ENCODE measurements at places on chromosomes 16 and 17.
A peak's percentile ranks its signal among the peaks of the same experiment; 100 is the strongest.

GRCh38 chr16:31403590-31404352 is 10.6 kb downstream of the ITGAD start:
- DNase-seq: no peak

GRCh38 chr16:62021161-62021581 is 15.1 kb downstream of the CDH8 start:
- no peak for DNase-seq

GRCh38 chr16:50573279-50573678 is 25.1 kb downstream of the NKD1 start:
- DNase-seq: no peak

- DNase-seq: no peak
Measured at GRCh38 chr17:78022425-78022824, 63.9 kb downstream of the TNRC6C start.

DNA sequence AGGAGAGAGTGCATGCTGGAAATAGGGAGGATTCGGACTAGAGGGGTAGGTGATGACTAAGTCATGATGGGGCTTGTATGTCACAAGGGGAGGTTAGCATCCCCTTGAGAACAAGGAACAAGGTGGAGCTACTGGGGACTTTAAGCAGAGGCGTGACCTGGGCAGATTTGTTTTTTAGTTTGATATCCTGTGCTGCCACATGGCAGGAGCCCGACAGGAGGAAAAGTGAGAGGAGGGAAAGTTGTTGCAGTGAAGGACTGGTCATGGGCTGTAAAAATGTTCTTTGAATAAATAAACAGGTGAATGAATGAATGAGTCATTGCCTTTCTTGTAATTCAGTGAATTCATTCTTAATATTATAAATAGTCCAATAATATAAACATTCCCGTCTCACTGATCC is 365.1 kb upstream of the CDH5 start:
- DNase-seq: no peak

- no peak for DNase-seq
Measured at GRCh38 chr16:12097523-12098428, 121.2 kb downstream of the SNX29 start.

DNA sequence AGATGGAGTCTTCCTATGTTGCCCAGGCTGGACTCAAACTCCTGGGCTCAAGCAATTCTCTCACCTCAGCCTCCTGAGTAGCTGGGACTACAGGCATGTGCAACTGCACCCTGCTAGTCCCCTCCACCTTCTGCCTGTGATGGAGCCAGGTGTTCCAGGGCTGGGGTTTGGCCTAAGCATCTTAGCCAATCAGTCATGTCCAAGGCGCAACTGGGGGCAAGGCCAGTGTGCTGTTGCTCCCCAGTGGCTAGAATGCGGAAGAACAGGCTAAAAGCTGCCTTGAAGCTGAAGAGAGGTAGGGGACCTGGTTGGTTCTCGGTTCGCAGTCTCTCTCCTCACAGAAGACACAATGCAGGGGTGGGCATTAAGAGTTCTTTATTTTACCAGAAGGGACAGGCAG is 18.6 kb downstream of the FLOT2 start:
- DNase-seq: no peak

GRCh38 chr17:45293413-45294211 is 23.2 kb downstream of the MAP3K14 start:
- peak; percentile 91 for DNase-seq

DNA sequence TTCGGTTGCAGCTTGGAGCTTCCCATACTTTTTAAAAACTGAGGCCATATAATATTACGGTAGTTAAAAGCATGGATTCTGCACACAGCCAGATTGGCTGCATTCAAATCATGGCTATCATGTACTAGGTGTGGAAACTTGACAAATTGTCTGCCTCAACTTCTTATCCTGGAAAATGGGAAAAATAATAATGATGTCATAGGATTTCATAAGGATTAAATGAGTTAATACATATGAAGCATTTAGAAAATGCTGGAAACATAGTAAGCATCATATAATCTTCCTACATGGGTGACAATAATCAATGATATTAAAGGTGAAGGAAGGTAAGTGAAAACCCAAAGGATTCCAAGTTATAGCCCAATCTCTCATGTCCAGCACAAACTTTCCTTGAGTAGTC is 588.5 kb upstream of the HSBP1 start:
- DNase-seq: no peak

DNA sequence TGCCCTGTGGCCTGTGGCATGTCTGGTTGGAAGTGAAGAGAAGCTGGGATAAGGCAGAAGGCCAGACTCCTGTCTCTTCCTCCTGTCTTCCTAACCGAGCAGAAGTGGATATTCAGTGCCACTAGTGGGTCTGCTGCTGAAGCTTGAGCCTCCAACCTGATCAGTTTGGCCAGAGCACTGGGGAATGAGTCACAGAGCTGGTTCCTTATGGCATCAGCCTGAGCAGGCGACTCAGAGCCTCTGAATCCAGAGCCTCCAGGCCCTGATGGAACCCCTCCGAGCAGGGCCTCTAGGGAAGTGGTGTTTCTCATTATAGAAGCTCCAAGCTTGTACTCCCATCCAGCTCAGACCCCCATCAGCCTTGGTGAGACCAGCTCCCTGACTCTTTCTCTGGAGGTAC is 2.0 kb downstream of the WSCD1 start:
- peak; percentile 12 for DNase-seq

GRCh38 chr17:13421581-13422130 is 180.1 kb downstream of the HS3ST3A1 start:
- DNase-seq: no peak

GRCh38 chr17:76707985-76708807 is 2.6 kb downstream of the MXRA7 start:
- DNase-seq: no peak

DNA sequence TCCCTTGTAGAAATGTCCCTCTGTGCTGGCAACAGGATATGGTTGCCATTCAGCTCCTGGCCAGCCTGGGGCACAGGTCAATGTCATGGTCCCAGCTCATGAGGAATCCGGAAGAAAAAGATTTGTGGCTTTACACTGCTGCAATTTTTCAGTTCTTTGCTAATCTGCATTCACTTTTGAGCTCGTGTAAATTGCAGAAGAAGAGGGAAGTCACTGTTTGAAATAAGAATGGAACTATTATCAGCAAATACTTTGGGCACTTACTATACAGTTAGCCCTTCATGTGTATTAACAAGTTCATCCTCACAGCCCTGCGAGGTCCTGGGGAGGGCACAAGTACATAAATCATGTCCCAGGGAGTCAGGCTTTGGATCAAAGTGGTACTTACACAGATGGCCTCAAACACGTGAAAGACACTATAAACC is 14.2 kb downstream of the SLC47A2 start:
- DNase-seq: no peak

- peak; percentile 48 for DNase-seq
Measured at GRCh38 chr16:67942200-67942509, 1.8 kb downstream of the LCAT start.

DNA sequence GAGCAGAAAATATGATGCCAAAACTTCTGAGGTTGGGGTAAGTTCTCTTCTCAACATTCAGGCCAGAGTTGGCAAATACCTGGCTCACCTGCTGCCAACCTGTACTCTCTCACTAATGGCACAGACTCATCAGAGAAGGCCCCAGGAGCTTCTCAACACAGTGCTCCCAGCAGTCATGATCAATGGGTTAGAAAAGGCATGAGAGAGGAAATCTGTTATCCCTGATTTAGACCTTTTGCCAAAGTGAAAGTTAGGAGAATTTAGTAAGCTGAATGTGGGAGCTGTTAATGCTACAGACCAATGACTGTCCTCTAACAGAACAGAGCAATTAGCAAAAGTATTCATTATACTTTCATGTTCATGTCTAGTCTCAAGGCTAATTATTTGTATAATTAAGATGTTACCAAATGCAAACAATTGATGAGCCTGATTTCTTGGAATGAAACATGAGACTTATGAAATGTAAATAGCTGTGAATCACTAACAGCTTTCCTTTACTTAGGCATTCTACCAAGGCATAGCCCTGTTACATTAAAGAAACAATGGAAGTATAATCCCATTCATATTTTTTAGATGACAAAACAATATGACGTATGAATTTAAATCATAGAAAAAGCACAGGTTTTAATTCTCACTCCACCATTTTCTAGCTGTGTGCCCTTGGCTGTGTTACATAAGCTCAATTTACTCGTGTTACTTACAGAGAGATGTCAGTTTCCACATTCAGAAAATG is 68.7 kb upstream of the MARCHF10 start:
- DNase-seq: no peak

DNA sequence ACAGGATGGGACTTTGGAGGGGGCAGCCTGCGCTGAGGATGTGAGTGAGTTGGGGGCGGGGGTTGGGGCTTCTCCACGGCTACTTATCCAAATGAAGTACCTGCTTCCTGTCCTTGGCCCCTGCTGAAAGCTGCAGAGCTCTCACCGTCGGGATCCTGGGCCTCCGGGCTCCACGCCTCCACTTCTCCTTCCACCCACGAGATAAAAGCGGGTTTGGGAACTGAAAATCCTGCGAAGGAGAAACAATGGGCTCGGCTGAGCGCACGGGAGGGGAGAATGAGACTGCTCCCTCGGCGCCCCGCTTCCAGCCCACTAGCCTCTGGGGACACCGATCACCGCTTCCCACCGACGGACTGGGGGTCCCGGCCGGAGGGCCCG is 486 bp downstream of the ZNF785 start:
- peak; percentile 68 for DNase-seq

GRCh38 chr17:75823257-75824041 is 20.8 kb downstream of the UNC13D start:
- DNase-seq: no peak

- DNase-seq: no peak
Measured at GRCh38 chr16:81676066-81676882, 102.8 kb upstream of the PLCG2 start.

DNA sequence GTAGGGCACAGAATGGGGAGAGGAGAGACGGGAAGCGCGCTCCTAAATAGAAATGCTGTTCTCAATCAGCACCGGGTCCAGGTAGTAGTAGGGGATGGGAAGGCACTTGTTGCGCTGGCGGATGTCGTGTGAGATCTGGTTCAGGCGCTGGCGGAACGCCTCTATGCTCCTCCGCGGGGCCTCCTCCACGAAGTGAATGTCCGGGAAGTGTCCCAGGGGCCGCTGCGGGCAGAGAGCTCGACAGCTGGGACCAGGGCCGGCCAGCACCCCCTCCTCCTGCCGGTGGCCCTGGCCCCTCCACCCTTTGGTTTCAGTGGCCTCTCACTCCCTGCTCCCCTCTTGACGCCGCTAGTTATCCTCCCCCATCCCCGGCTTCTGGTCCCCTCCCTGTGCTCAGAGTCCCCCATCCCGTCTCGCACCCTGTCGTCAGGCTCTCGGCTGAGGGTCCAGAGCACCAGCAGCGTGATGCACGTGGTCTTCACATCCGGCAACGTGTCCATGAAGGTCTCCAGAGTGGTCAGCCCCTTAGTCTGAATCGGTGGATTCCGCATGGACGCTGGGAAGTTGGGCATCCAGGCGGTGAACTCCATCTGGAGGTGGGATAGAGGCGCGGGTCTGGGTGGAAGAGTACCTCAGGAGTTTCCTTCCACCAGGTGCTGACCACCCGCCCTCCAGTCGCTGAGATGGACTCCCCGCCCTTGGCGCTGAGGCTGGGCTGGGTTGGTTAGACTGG is 14.6 kb downstream of the ALOX12B start:
- peak; percentile 31 for DNase-seq

- peak; percentile 77 for DNase-seq
Measured at GRCh38 chr16:80526418-80527061, 14.3 kb upstream of the DYNLRB2 start.

DNA sequence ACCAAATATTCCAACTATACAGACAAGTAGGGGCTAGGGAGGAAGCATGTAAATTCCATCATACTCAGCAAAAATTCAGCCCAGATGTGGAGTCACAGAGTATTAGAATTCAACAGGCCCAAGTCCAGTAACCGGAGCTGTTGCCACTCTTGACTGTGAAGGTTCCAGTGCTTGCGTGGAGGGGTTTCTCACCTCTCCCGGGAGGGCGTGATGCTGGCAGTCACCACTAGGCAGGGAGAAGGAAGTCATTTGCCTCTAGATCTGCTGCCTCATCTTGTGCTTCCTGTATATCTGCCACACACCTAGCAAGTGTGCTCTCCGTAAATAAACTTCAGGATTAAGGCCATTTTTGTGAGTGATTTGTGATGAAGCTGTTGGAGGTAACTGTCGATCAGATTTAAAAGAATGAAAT is 1.0 kb upstream of the CKLF start:
- DNase-seq: peak; percentile 61

Measured in suppressor macrophage treated with lipopolysaccharide for 1 hour (primary cell).